Substantia nigra (tissue), 51 donors: ENCODE measurements at places on chromosomes 5 and 9.
A peak's percentile ranks its signal among the peaks of the same experiment; 100 is the strongest.

DNA sequence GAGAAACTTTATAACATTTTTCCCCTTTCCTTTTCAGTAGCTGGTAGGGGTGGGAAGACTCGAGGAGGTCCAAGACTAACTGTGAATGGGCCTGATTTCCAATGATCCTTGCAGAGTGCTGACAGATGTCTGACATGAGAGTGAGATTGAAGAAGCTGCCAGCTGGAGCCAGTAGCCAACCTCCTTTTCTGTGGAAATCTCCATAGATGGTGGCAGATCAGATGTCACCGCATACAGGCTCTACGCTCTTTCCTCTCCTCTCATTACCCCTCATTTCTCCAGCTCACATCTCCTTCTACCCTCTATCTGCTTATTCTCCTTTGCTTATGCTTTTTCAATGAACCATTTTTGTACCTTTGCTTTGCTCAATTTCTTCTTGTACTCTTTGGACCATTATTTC lies 395.2 kb upstream of the TNC start:
- no peak for DNase-seq

- no peak for DNase-seq
Observed at GRCh38 chr9:20087481-20087880, 298.6 kb upstream of the SLC24A2 start.

GRCh38 chr9:126347093-126347492 lies 20.5 kb downstream of the MVB12B start:
- DNase-seq, result no peak

- DNase-seq, result no peak
Observed at GRCh38 chr9:109805050-109805449, 25.1 kb downstream of the PALM2AKAP2 start.

- no peak for DNase-seq
Observed at GRCh38 chr5:106423109-106423897, 1247.4 kb downstream of the EFNA5 start.

- DNase-seq, result no peak
Observed at GRCh38 chr9:135757356-135757755, 55.4 kb downstream of the KCNT1 start.

DNA sequence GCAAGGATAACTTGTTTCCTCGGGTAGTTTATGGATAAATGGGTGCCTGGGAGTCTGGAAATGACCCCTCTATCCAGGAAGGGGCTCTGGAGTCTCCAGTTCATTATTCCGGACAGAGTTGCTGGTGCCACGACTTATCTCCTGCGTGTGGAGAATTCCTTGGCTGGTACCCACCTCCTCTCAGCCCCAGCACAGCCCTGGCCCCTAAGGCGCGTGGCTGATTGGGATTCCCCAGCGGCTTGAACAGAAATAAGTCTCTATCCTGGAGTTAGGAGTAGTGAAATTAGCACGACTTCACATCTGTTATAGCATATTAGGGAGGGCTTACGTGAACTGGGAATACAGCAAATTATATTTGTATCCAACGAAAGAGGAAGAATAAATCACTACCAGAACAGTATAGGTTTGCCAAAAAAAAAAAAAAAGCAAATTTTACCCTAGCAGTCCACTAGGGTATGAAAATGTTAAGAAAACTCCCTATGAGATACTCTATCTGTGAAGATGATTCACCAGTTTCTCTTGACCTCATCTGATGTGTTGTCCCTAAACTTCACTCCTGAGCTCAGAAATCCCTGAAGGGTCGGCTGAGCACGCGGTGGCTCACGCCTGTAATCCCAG lies 172.5 kb upstream of the OTULINL start:
- no peak for DNase-seq

GRCh38 chr5:50667023-50667652 lies 701 bp downstream of the PARP8 start:
- no peak for DNase-seq

DNA sequence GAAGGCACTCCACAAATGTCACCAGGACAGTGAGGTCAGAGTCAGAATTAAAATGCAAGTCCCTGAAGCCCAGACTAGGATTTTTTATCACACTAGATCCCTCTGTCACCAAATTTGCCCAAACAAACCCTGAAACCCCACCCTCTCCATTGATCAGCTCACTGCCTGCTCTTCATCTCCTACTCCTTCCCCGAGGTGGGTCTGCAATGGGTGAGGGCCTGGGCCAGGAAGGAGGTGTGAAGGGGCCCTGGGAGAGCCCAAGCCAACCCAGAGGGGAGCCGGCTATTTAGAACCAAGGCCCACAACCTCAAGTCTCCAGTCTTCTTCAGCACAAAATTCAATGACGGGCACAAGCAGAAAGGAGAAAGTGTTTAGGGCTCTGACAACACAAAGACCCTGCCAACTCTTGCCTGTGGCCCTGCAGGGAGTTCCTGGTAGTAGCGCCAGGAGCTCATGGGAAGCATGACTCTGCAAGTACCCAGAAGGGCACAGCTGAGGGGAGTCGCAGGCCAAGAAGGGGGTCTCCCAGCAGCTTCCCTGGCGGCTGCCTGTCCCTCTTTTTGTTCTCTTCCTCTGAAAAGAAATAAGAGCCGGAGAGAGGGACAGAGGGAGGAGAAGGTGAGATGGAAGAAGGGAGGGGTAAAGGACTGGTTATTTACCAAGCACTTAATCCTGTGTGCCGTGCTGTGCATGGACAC lies 5.5 kb downstream of the FOXI1 start:
- no peak for DNase-seq

DNA sequence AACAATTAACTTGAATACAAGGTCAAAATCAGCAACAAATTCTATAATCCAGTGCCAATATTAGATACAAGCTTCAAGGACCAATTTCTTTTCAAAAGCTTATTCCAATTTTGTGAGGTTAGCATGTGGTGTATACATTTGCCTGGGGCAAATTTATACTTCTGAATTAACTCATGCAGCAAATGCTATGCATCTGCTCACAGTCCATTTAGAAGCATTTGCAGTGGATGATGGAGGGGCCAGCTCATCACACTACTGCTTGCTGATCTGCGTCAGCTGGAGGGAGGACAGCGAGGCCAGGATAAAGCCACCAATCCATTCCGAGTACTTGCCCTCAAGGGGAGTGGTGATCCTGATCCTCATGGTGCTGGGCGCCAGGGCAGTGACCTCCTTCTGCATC lies 474.3 kb upstream of the KIF2A start:
- DNase-seq, result no peak

DNA sequence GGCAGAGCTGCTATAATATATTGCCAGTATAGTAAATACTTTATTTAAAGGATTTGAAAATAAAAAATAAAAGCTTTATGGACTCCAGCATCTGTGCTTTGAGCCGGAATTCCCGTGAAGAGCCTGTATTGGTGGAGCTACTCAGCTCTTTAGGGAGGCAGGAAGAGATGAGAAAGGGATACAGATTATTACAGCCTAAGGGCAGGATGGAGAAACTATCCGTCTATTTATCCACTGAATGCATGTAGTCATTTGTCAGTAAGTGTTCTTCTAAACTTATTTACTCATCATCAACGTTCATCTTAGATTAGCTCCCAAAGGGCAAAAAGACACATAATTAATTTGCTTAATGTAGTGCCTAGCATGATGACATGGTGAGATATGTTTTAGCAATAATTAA lies 48.4 kb downstream of the SLC1A1 start:
- DNase-seq, result no peak

DNA sequence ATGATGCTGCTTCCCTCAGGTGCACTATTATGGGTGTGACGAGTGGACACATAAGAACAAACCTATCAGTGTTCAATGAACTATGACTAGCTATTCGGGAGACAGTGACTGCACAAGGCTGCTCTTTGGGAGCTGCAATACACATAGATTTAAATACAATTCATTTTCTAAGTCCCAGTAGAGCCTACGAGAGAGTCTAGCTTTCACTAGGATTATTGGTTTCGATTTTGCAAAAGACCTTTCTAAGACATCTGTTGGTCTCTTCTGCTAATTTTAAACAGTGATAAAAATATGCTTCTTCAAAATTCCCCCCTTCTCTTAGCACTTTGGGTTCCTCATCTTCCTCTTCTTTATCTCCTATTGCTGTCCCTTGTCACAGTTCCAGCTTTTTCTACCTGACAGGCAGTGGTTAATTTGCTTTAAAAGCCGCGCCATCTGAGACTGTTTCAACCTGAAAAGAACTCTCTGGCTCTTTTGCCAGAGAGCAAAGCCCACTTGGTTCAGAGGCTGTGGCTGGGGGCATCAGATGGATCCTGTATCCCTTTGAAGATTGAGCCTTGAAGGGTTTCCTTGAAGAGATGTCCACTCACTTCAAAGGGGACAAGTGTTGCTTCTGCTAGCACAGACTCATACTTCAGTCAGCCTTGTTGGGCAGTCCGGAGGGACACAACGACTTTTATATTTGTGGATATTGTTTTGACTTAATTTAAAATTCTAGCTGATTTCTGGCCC lies 241.5 kb downstream of the MAN2A1 start:
- no peak for DNase-seq

DNA sequence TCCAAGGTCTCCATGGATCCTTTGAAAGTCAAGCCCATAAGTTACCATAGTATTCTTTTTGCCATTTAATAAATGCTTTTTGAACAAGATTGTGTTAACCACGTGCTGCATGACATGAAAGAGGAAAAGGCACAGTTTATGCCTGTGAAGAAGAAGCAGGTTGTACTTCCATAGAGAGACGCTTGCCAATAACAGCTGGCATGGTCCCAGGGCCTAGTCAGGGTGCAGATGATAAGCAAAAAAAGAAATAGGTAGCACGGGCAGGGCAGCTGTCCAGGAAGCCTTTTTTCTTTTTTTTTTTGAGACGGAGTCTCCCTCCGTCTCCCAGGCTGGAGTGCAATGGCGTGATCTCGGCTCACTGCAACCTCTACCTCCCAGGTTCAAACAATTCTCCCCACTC lies 71.8 kb upstream of the CLINT1 start:
- no peak for DNase-seq

DNA sequence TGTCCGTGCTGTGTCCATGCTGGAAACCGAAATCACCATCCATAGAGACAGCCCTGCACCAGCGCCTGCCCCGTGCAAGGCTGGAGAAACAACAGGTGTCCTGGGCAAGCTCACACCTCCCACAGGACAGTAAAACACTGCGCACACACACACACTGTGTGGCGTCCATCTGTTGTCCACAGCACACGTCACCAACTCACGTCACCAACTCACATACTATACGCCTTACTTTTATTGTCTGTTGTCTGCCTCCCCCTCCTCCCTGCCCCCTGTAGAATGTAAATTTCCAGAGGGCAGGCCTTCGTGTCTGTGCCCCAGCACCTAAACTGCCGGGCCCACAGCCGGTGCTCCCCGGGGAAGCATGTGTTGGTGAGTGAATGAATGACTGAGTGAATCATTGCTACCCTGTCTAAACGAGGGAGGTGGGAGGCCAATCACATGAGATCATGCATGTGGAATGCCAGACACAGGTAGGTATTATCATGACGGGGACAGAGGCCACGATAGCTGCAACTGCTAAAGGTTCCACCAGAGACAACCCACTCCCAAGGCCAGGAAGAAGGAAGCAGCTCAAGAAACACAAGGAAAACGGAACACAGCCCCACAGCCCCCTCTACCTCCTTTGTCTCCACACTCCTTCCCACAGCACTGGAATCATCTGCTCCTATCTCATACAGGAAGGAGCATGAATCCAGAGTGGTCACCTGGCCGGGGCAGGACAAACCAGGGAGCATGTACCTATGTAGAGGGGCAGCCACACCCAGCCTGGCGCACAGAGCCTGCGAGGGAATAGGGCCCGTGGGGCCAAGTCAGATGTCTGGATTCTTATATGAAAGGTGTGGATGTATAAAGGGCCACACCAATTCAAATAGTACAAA lies 41.9 kb downstream of the STK10 start:
- no peak for DNase-seq

GRCh38 chr5:116629168-116629567 lies 54.5 kb upstream of the SEMA6A start:
- no peak for DNase-seq

DNA sequence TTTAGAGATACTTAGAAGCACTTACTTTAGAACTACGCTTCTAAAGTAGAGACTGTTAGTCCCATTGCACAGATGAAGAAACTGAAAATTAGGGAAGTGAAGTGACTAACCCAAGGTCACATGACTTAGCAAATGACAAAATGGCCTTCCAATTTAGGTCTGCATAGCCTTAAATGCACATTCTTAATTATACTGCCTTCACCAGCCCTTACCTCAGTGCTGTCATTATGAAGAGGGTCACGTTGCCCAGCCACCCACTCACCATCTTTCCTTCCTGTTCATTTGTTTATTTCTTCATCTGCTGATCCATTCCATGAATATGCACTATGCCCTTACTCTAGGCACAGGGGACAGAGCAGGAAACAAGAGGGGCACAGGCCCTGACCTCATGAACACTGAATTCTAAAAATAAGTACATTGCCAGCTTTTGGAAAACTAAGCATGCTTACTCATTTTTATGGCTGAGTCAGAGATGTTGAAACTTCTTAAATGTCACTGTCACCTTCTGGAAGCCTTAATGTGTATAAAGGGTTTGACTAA lies 8.6 kb downstream of the HAVCR2 start:
- no peak for DNase-seq

- no peak for DNase-seq
Observed at GRCh38 chr5:102388235-102388634, 92.2 kb upstream of the SLCO4C1 start.

DNA sequence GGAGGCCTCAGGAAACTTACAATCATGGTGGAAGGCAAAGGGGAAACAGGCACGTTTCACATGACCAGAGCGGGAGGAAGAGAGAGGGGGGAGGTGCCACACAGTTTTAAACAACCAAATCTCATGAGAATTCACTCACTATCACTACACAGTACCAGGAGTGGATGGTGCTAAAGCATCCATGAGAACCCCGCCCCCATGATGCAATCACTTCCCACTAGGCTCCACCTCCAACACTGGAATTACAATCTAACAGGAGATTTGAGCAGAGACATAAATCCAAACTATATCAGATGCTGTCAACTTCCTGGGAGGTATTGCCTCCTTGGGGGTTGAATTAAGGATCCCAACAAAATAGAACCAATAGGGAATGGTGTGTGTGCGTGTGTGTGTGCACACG lies 407.1 kb downstream of the MED10 start:
- no peak for DNase-seq

DNA sequence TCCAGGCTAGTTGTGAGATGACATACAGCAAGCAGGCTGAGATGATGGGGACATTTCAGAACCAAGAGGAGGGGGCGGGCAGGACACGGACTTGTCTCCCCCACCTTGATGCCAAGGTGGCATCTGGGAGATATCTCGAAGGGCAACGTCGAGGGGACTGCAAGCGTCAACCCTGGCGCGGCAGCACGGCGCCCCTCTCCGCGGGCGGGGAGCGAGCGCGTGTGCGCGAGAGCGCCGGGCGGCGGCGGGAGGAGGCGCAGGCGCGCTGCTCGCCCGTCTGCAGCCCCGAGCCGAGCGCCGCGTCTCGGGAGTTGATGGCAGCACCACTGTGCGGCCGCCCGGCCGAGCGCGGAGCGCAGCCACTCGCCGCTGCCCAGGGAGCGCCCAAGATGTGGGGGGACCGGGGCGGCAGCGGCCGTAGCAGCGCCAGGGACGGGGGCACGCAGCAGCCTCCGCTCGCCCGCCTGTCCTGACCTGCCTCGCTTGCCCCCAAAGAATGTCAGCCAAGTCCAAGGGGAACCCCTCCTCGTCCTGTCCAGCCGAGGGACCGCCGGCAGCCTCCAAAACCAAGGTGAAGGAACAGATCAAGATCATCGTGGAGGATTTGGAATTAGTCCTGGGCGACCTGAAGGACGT lies at the start of gene PRR16:
TSS of gene PRR16 (plus strand) at position 310 of the 636 bp plus-strand sequence.
- DNase-seq, result peak; percentile 23
